ENCODE measurements at places on chromosomes 4 and X.

DNA sequence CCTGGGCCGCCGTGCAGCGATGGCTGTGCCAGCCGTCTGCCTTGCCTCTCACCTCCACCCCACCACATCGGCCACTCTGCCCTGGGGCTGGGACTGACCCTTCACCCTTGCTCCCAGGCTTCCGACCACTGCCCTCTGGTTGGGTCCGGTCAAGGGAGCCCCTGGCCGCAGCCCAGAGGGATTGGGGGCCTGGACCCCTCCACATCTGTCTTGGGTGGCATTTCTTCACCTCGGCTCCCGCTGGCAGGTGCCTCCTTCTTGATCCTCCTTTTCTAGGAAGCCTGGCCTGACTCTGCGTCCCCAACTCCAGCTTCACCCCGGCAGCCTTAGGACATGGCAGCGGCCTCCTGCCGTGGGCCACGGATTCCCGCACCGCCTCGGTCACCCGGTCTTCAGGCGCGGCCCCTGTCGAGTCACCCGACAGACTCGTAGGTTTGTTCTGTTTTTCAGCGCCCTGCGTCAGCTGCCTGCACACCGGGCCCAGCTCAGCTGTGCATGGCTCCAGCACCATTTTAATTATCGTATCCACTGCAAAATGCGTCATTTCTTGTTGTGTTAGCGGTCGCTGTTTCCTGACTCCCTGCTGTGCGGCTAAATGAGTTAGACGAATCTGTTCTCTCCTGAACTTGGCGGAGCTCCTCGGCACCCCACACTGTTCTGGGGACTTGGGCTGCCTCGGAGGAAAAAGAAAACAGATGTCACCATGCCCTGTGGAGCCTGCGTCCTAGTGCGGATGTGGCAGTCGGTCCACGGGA, 124.0 kb downstream of the FAM53A start:
- no peaks in the 10 kb centered on the region for H3K36me3 ChIP-seq
- no peaks in the 10 kb centered on the region for H3K4me1 ChIP-seq
- no peak overlapping the region for H3K27ac ChIP-seq
- H3K4me3 ChIP-seq: no peak overlapping the region
- no peaks in the 10 kb centered on the region for H3K27me3 ChIP-seq
- DNase-seq: no peak

DNA sequence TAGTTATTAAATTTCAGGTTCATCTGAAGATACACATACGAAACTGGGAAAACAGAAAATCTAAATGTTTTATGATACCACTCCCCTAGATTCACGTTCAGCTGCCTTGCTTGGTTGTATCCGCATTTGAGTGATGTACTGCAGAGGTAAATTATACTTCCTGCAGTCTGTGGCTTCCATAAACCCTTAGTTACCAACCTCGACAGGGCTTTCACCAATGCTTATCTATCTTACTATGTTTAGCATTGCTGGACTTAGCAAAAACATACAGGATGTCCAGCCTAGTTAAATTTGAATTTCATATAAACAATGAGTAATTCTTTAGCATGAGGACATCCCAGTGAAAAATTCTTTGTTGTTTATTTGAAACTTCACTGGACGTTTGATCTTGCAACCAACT, 108.8 kb downstream of the TMA16 start:
- H3K27me3 ChIP-seq: no peaks in the 10 kb centered on the region
- H3K4me1 ChIP-seq: no peaks in the 10 kb centered on the region
- no peak overlapping the region for H3K4me3 ChIP-seq
- no peak overlapping the region for H3K27ac ChIP-seq
- H3K36me3 ChIP-seq: no peaks in the 10 kb centered on the region

DNA sequence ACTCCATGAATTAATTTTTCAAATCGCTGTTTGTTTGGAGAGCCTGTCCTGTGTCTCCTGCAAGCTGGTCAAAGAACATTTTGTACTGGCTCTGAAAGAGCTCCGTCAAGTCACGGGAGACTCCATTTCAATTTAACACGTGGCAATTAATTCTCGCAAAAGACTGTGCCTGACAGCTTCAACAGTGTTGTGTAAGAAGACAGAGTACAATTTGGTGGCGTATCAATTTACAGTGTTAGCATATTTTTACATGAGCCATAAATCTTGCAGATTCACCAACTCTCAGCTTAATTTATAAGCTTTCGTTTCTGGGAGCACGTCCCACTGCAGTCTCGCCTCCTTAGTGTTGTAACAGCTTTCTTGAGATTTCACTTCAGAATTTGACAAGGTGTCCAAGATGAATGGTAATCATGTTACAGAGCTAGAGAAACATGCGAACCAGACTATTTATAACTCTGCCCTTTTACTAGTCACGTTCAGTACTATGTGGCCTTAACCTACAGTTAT, 70.8 kb downstream of the RWDD4 start:
- H3K27ac ChIP-seq: no peak overlapping the region
- no peaks in the 10 kb centered on the region for H3K4me1 ChIP-seq
- DNase-seq: no peak
- H3K4me3 ChIP-seq: no peak overlapping the region
- H3K36me3 ChIP-seq: no peaks in the 10 kb centered on the region
- no peaks in the 10 kb centered on the region for H3K27me3 ChIP-seq

GRCh38 chr4:92198711-92199110, 105.1 kb upstream of the GRID2 start:
- no peak for DNase-seq
- H3K36me3 ChIP-seq: no peaks in the 10 kb centered on the region
- H3K4me3 ChIP-seq: no peak overlapping the region
- no peak overlapping the region for H3K27ac ChIP-seq

GRCh38 chr4:40575846-40576245, 53.8 kb downstream of the RBM47 start:
- H3K4me3 ChIP-seq: no peak overlapping the region
- peaks cover 6% of the 10 kb centered on the region for H3K4me1 ChIP-seq
- no peaks in the 10 kb centered on the region for H3K36me3 ChIP-seq
- H3K27me3 ChIP-seq: no peaks in the 10 kb centered on the region

DNA sequence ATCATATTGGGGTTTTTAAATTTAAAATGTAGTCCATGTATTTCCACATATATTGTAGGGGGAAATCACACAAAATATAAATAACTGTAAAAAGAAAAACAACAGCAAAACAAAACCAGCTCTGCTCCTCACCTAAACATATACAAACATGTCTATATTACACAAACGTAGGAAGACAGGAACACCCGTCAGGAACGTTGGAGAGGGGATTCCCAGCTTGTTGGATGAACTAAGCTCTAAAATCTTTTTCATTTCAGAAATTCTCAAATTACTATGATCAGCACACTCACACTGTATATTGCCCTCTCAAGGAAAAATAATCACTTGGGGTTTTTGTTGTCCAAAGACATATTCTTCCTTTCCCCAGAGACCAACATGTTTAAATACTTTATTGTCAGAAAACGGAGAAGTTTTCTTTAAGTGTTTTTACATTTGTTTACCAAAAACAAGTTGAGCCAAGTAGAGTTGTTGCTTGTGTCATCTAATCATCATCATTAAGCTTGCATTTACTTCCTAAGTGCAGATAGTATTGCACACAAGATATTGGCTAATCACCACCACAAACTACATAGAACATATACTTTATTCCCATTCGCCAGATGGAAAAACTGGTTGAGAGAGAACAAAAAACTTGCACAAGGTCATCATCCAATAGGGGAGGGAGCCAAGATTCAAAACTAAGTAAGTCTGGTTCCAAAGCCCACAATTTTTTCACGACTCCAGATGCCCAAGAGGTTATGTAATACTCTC, 2.4 kb upstream of the TLR10 start:
- no peaks in the 10 kb centered on the region for H3K27me3 ChIP-seq
- no peak overlapping the region for H3K4me3 ChIP-seq
- H3K4me1 ChIP-seq: no peaks in the 10 kb centered on the region
- no peak overlapping the region for H3K27ac ChIP-seq
- no peak for DNase-seq
- H3K36me3 ChIP-seq: no peaks in the 10 kb centered on the region
